H1 (cell line): ENCODE measurements at places on chromosomes 2 and 18. TPM values are rescaled to one million over a fixed set of nuclear protein-coding genes. Genes with fewer than 3 reads are reported as not detected.

GRCh38 chr2:64609942-64610281, 43.8 kb downstream of the SERTAD2 start:
- DNase-seq: no peak

- DNase-seq: no peak
Observed at GRCh38 chr2:132731441-132731840, 61.4 kb upstream of the LYPD1 start.

GRCh38 chr2:63712748-63713147, 124.0 kb downstream of the MDH1 start:
- DNase-seq: no peak

Gene CDH7
- polyA plus RNA-seq: 0.67 and 1.00 TPM in 2 replicates

Gene CLK1
- 9.7 and 22.3 TPM in 2 replicates for polyA plus RNA-seq
